Fibroblast of skin of left quadriceps (primary cell): ENCODE measurements at places on chromosomes 16 and 17.
A peak's percentile ranks its signal among the peaks of the same experiment; 100 is the strongest.

DNA sequence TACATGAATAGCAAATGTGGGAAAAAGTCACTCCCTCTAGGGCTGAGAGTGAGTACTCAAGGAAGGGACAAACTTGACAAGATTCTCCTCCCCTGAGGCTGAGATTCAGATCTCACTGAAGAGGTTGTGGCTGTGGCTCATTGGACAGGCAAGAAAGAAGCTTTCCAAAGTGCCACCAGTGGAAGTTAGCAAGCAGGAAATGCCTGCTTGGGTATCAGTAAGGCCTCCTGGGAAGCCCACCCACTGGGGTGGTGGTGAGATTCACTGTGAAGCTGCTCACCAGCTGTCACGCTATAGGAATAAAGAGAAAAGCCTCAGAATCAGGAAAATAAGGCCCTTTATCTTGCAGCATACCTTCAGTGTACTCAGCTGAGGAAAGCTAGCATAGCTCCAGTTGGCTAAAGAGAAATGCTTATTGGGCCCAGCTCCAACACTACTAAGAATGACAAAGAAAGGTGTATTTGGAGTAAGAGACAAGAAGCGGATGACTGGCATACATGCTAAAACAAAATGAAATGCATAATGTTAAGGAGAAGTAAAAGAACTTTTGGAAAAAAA lies 274.4 kb upstream of the TOM1L1 start:
- no peak for DNase-seq

DNA sequence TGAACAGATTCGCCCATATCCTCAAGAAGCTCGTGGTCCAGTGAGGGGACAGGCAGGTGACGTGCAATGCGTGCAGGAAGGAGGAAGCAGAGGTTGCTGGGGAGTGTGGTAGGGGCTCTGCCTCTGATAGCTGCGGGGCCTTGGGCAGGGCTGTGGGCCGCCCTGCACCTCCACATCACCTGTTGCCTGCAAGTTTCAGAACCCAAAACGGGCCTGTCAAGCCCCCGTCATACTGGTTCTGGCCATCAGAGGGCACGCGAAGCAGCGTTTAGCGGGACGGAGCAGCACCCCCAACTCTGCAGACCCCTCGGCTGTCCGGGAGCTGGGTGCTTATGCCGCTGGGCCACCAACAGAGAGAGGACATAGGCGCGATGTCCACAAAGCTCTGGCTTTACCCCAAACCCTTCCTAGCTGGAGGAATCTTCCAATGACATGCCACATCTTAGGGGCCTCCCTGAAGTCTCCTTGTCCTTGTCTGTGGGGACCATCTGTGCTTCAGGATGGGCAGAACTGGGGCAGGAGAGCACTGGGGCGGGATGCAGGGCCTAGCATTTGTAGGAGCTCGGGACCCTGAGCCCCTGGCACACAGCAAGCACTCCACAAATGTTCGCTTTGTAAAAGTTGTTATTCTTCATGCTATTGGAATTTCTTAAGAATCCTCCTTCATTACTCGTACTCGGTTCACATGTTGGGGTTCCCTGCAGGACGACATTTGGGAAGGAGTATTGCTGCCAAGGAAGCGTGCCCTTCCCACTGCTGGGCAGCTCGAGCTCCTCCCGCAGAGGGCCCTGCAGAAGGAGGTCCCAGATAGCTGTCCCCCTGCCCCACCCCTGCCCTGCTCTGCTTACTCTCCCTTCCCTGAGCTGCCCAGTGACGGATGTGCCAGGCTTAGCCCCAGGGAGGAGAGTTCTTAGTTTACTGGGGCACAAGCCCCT lies 64.3 kb downstream of the CNGB1 start:
- no peak for DNase-seq

- DNase-seq, result no peak
These were observed 90.7 kb upstream of the CREBBP start for GRCh38 chr16:3971261-3971660.

GRCh38 chr17:21452377-21453143 lies 76.4 kb downstream of the KCNJ12 start:
- peak; percentile 58 for DNase-seq

- peak; percentile 37 for DNase-seq
These were observed 28.4 kb downstream of the DNAH2 start for GRCh38 chr17:7745748-7746470.

- DNase-seq, result no peak
These were observed 4.7 kb upstream of the RPRML start for GRCh38 chr17:46983782-46984181.

DNA sequence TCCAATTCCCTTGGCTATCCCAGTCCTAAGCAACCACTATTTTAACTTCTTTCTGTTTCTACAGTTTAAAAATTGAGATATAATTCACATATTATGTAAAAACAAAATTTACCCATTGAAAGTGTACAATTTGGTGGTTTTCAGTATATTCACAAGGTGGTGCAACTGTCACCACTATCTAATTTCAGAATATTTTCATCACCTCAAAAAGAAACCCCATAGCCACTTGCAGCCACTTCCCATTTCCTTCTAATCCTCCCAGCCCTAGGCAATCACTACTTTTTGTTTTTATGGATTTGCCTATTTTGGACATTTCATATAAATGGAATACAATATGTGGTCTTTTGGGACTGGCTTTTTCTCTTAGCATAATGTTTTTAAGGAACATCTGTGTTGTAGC lies 36.1 kb upstream of the NACA2 start:
- DNase-seq, result no peak

- no peak for DNase-seq
These were observed 121.7 kb downstream of the HIC1 start for GRCh38 chr17:2176499-2177169.

DNA sequence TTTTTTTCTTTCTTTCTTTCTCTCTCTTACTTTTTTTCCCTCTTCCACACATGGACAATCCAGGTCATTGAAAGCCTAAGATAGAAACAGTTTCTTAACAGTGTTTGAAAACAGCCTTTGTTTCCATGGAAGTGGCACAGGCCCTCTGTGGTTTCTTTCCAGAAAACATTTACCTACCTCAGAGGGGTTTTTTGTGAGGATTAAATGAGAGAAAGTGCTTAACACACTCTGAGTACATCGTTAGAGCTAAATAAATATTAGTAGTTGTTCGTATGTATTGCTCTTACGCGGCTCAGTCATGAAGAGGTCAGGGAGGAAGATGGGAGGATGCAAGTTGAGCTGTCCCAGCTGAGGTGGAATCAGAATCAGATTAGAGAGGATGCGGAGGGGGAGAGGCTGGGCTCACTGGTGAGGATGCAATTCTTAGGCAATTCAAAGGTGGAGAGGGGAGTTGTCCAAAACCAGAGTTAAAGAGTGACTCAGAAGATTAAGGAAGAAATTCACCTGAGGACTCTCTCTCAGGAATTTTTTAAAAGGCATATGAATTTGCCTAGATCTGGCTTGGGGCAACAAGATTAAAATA lies 345.4 kb downstream of the PMP22 start:
- no peak for DNase-seq

- DNase-seq, result peak; percentile 76
These were observed at the start of gene TIMP2 for GRCh38 chr17:78925234-78925633. TSS of gene TIMP2 (minus strand) at chr17:78925387. CDS start at chr17:78925088, 299 bp downstream.

- no peak for DNase-seq
These were observed 89.1 kb downstream of the KATNIP start for GRCh38 chr16:27638833-27639560.

GRCh38 chr17:29710891-29711418 lies 88.2 kb upstream of the CORO6 start:
- no peak for DNase-seq

DNA sequence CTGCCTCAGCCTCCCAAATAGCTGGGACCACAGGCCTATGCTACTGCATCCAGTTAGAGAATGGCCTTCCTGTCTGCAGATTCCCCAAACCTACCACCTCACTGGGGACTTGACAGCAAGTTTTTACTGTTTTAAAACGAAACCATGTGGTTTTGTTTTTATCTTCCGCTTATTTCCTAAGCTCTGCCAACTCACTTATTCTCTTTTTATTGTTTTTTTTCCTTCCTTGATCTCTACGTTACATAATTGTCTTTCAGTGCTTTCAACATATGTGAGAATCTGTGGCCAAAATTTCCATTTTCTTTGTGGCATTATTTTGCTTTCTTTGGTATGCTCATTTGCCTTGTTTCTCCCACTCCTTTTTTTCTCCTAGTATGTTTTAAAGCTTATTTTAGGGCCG lies 14.6 kb upstream of the SLC38A7 start:
- no peak for DNase-seq

- no peak for DNase-seq
These were observed 78.5 kb downstream of the NOS2 start for GRCh38 chr17:27721797-27722196.

- peak; percentile 52 for DNase-seq
These were observed 12.8 kb downstream of the ATPAF2 start for GRCh38 chr17:18025945-18026776.

GRCh38 chr17:62855156-62855555 lies 47.0 kb upstream of the MARCHF10 start:
- no peak for DNase-seq

- no peak for DNase-seq
These were observed 100.1 kb upstream of the CLEC3A start for GRCh38 chr16:77922228-77922754.

DNA sequence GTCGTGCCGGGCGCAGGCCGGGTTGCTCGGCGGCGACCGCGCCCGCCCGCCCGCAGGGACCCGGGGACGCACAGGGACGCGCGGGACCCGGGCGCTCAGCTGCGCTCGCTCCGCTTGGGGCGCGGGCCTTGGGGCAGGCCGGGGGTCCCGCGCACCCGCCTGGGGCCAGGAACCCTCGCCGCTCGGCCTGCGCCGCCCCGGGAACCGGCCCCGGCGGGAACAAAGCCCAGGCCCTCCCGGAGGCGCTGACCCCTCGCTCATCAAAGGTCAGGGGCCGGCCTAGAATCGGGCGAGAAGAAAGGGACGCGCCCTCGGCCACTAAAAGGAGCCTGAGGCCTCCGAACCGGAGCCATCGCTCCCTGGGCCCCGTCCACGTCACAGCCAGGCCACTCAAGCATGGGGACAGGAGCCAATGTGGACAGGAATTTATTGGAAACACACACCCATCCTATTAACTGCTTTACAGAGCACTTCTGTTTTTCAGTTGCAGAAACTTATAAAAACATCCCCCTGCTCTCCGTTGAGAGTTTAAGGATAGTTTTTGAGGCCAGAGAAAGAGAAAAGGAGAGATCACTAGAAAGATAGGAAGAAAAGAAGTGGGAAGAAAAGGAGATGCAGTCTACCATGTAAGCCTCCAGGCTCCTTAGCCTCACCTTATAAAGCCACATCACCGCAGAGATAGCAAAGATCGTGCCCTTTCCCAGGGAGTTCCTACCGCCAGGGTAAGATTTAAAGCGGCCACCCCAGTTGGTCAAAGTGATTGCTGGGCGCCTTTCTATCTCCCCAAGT lies 558 bp upstream of the ZFHX3 start:
- no peak for DNase-seq

DNA sequence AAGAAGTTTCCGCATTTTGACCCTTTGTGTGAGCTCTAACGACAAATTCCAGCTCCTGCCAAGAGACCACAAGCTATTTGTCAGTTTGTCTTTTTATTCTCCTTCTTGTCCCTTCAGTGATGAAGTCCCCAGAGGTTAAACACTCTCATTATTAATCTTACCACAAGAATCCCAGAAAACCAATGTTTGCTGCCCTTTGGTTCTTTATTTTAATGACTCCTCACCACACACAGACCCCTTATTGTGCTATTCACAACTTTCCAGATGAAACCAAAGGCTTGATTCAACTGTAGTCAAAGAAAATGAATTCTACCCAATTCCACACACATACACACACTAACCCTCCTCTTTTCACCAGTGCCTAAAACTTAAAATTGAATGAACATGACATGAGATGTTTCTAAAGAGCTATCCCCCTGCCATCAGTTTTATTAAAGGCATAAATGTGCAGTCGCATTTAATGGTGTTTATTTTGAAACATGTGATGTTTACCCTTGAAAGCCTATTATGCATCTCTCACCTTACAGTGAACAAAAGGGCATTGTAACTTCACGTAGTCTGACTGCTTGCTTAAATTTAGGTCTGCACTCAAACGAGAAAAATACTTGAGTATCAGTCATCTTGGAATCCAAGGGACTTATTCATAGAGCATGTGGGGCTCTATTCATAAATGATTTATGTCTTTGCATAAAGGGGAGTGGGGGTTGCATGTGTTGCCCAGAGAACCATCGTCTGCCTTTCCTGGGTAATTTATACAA lies 44.1 kb downstream of the PCTP start:
- no peak for DNase-seq

GRCh38 chr17:57663326-57664070 lies 81.6 kb downstream of the CCDC182 start:
- DNase-seq, result peak; percentile 17

- no peak for DNase-seq
These were observed 14.7 kb upstream of the MPRIP start for GRCh38 chr17:17027442-17028058.

DNA sequence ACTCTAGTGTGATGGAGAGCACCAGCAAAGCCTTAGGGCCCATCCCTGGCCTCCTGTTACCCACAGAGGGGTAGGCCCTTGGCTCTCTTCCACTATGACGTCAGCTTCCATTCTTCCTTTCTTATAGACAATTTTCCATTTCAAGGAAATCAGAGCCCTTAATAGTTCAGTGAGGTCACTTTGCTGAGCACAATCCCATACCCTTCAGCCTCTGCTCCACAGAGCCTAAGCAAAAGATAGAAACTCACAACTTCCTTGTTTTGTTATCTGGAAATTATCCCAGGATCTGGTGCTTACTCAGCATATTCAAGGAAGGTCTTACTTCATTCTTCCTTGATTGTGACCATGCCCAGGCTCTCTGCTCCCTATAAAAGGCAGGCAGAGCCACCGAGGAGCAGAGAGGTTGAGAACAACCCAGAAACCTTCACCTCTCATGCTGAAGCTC lies at the start of gene CCL8:
Gene CCL8 (plus strand): TSS at position 397 of the 445 bp plus-strand sequence. CDS start 67 bp downstream, outside the sequence.
- no peak for DNase-seq

DNA sequence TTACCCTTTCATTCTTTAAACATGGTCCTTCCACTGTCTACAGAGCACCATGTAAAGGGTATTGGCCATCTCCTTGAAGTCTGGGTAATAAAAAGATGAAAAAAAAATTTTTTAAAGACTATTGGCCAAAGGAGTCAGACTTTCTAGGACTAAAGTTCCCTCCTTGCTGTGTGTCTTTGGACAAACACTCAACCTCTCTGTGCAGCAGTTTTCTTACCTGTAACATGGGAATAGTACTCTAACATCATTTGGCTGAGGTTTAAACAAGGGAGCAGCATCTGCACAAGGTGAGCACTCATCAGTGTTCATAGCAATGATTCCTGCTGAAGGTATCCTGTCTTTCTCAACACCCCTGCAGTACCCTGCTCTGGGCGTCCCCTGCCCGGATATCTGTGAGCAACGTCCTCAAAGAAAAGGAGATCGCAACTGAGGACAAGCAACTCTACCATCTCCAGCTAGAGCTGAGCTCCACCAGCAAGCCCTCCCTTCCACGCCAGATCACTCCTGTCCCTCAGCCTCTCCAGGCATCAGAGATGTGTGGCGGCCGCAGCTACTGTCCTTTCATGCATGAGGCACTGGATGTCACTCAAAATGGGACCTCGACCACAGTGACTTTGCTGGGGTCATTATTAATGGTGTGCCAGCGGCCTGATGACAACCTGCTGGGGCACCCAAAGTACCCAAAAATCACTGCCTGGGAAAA lies 29.5 kb upstream of the RPH3AL start:
- no peak for DNase-seq

DNA sequence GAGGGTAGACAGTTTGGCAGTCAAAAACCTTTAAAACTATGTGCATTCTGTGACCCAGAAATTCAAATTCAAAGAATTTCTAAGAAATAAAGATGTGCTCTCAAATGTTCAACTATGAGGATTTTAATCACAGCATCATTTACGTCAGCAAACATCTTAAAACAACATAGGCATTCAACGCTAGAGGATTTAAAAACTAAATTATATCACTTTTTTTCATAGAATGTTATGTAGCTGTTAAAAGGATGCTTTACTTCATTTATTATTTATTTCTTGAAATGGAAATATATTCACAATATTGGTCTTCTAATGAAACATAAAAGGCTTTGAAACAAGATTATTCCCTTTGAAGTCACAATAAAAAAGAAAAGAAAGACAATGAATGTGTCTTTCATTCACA lies 3.6 kb downstream of the GLP2R start:
- no peak for DNase-seq
